ENCODE measurements at places on chromosomes 3 and 15. TPM values are rescaled to one million over a fixed set of nuclear protein-coding genes. Genes with fewer than 3 reads are reported as not detected.
A peak's percentile ranks its signal among the peaks of the same experiment; 100 is the strongest.

DNA sequence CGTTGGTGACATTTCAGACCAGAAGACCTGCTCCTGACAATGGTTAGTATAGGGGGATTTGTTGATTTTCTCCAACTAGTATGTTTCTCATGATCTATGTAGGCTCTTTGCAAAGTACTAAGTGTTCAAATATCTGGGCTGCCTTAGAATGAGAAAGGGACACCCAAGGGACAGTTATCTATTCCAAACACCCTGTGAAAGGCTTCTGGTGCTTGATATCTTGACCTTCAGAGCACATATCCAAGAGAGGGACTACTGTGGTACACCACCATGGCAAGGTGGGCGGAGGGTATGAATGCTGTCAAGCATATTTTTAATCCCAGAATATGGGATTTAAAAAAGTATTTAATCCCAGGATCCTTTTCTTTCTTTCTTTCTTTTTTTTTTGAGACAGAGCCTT, 1.1 kb downstream of the FANCD2OS start:
- no peak for DNase-seq

DNA sequence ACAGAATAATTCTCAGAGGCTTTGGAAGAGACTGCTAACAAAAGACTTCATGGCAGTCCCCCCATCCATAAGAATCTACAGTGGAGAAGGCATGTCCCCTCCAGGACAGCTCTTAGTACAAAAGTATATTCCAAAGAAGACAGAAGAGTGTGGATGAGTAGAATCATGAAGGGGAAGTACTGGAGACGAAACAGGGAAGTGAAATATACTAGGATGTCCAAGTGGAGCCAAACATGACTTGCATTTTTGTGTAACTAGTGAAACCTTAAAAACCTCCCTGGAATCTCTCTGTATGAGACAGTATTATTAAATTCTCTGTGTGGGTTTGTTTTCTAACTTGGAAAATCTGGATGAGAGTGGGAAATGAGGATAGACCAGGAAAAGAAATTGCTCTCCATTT, 312.4 kb downstream of the RSL24D1 start:
- DNase-seq: no peak

The FANCD2 gene
- 11.6 TPM for total RNA-seq

The GOLGA8S gene
- not detected for total RNA-seq

The UTS2B gene
- 0.20 TPM for total RNA-seq

GRCh38 chr3:17013571-17013970, 128.8 kb downstream of the PLCL2 start:
- DNase-seq: no peak

GRCh38 chr3:111278959-111279358, 207.3 kb downstream of the NECTIN3 start:
- DNase-seq: no peak

The HRG gene
- total RNA-seq: not detected

The PEX11A gene
- total RNA-seq: 3.7 TPM

The SLC30A4 gene
- total RNA-seq: 6.5 TPM

The NTRK3 gene
- total RNA-seq: not detected

The SLCO2A1 gene
- total RNA-seq: 7.9 TPM

The MORC1 gene
- not detected for total RNA-seq

DNA sequence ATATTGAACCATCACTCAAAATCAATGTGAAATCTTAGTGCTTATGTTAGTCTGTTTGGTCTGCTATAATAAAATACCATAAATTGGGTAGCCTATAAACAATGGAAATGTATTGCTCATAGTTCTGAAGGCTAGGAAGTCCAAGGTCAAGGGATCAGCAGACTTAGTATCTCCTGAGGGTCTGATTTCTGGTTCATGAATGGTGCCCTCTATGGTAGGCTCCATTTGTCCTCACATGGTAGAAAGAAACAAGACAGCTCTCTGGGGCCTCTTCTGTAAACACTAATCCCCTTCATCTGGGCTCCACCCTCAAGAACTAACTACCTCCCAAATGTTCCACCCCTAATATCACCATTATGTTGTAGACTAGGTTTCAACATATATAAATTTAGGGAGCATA, 15.0 kb upstream of the EOMES start:
- DNase-seq: no peak

The MYO5C gene
- total RNA-seq: 7.4 TPM

- no peak for DNase-seq
Observed at GRCh38 chr15:42082823-42083604, 11.3 kb downstream of the PLA2G4D start.

The DNAJB8 gene
- not detected for total RNA-seq

GRCh38 chr3:53111822-53112221, 18.4 kb downstream of the RFT1 start:
- DNase-seq: no peak

DNA sequence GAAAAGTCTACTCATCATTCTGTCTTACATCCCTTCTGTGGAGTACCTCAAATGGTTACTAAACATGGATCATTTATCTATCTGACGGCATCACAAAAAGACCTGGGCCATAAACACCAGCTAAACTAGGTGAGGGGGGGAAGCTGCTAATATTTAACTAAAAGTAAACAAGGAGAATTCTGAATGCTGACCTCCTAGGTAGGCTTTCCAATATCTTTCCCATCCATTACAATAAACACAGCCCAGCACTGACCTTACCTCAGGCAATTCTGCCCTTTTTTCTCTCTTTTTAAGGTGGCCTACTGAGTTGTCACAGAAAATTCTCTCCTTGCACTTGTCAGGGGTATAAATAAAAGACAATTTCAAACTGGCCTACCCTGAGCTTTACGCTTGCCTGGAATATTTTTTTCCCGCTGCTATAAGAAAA, 33.1 kb downstream of the USF3 start:
- no peak for DNase-seq

GRCh38 chr3:44995142-44995770, 19.2 kb downstream of the EXOSC7 start:
- DNase-seq: peak; percentile 86

The SLC24A5 gene
- total RNA-seq: under 0.01 TPM

The SLC51A gene
- total RNA-seq: not detected

GRCh38 chr3:129794311-129795185, 99.0 kb downstream of the TMCC1 start:
- DNase-seq: peak; percentile 55

GRCh38 chr3:37993460-37993819, 2.9 kb downstream of the VILL start:
- no peak for DNase-seq

- no peak for DNase-seq
Observed at GRCh38 chr3:60952055-60952454, 299.2 kb downstream of the FHIT start.

The SLC2A2 gene
- not detected for total RNA-seq

The C3orf22 gene
- total RNA-seq: not detected

DNA sequence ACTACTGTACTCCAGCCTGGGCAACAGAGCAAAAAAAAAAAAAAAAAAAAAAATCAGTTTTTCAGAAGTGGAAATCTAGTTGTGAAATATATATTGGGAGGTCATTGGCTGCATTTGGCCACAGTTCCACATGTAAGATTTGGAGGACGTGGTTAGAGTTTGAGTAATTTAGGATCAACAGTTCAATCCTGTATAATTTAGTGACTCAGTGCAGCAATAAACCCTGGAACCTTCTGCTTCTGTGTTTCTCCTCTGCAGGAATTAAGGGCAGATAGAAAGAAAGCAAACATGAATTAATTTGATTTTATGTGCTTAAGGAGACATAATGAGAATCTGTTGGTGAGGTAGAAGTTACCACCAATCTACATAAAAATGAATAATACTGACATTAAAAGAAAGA, 347.0 kb downstream of the PTPRG start:
- DNase-seq: no peak

The PIGX gene
- total RNA-seq: 24.6 TPM

DNA sequence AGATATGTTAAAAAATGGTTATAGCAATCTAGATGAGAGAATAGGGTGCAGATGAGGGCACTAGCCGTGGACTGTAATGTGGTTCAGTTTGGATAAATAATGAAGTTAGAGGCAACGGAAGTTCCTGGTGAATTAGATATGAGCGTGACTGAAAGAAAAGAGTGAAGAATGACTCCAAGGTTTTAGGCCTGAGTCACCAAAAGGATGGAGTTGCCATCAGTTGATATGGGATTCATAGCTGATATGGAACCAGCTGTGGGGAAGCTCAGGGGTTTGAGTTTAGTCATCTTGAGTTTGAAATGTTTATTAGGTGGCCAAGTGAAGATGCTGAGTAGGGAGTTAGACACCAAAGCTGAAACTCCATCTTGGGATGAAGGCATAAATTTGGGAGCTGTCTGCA, 66.2 kb downstream of the SSR3 start:
- DNase-seq: no peak

- no peak for DNase-seq
Observed at GRCh38 chr3:78855190-78855589, 912.6 kb downstream of the ROBO1 start.

DNA sequence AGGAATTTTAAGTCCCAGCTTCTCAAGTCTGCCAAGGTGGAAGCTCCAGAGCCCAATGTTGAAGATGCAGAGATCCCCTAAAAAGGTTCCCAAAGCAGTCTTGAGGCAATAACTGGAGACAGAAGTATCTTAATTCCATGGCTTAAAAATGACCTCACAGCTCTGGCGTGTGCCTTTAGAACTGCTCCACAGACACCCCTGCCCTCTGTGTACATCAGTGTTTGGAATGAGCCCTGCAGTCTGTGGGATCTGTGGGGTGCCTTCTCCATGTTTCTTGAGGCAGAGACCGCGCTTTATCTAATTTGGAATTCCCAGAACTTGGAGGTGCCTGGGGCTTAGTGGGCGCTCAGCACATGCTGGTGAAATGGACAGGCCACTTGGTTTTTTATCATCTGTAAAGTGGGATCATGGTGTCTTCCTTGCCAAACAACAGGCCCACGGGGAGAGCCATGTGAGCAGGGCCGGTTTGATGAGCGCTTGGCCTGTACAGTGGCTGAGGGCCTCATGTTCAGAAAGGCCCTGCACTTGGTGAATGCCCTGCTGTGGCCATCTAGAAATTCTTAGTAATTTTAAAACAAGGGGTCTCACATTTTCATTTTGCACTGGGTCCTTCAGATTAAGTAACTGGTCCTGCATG, 7.1 kb downstream of the ITGA11 start:
- no peak for DNase-seq

- no peak for DNase-seq
Observed at GRCh38 chr15:68400066-68400456, 31.9 kb downstream of the ITGA11 start.

DNA sequence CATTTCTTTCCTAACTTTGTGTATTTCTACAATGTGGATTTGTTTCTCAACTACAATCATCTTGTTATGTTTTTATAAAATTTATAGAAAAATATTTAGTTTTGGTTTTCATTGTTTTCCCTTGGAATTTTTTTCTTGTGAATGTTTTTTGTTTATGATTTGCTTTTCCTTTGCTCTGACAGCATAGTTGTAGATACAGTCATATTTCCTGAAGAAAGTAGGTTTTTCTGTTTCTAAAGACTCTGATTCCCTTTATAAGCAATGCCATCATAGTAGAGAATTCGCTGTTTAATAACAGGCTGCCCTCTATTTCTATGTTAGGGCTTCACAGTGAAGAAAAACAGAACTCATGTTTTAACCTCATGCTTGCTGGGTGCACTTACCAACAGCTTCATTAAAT, 482.3 kb downstream of the ZBBX start:
- DNase-seq: no peak

- DNase-seq: no peak
Observed at GRCh38 chr15:50113187-50113505, 5.9 kb downstream of the ATP8B4 start.

- DNase-seq: no peak
Observed at GRCh38 chr15:55277116-55277564, 12.5 kb downstream of the RAB27A start.

- DNase-seq: no peak
Observed at GRCh38 chr15:45550436-45550835, 27.9 kb upstream of the SLC30A4 start.

- DNase-seq: no peak
Observed at GRCh38 chr3:134337511-134338200, 36.6 kb downstream of the AMOTL2 start.

GRCh38 chr3:436053-436452, 239.5 kb downstream of the CHL1 start:
- DNase-seq: no peak

DNA sequence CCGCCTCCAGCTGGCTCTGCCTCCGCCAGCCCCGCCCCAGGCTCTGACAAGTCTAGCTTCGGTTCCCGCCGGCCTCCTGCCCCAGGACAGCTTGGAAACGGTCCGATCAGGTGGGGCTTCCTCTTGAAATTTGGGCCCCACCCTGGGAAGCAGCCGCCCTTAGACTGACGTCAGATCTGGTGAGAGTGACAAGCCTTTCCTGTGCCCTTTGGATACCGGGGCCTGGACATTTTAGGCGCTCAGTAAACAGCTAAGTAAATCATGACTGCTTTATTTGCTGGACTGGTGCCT, 378 bp upstream of the HYAL3 start:
- no peak for DNase-seq

The UROC1 gene
- not detected for total RNA-seq

DNA sequence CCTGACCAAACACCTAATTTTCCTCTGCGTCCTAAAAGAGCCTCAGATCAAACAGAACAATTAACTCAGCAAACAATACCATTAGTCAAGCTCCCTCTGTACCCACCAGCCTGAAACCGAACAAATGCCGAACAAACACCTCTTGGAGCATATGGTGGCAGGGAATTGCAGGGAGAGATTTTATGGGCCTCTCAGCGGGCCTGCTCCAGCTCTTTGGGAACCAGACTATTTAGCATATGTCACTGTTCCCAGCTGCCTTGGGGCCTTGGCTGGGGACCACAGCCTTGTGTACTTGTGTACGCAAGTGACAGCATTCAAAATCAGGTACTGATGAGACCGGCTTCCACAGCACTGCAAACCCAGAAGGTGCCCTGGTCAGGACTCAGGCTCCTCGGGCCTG, 388.8 kb upstream of the PPP2R3A start:
- DNase-seq: no peak

GRCh38 chr3:123338620-123339061, 110.2 kb downstream of the ADCY5 start:
- DNase-seq: no peak

DNA sequence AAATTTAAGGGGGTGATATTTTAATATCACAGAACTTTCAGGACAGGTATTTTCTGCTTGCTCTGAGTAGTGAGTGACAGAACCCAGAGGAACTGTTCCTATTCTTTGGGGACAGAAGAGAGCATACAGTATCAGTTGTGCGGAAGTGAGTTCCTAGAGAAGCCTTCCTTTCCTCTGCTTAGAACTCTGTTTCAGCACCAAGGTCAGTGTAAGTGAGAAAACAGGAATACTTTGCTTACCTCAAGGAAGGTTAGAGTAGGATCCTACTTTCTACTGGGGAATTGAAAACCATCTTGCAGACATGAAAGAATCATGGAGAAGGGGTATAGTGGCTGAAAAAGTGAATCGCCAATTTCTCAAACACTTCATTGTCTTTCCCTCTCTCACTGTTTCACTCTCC, 542.4 kb downstream of the SQOR start:
- DNase-seq: no peak

- DNase-seq: no peak
Observed at GRCh38 chr3:139745831-139746230, 68.1 kb upstream of the NMNAT3 start.

The CLDND1 gene
- 141 TPM for total RNA-seq

The ONECUT1 gene
- not detected for total RNA-seq

GRCh38 chr15:58571491-58571890, 139.7 kb downstream of the LIPC start:
- DNase-seq: no peak

The OR5H6 gene
- total RNA-seq: not detected

All from lung microvascular endothelial cell (primary cell).